ENCODE measurements at places on chromosomes 5 and 9. TPM values are rescaled to one million over a fixed set of nuclear protein-coding genes. Genes with fewer than 3 reads are reported as not detected.

GRCh38 chr9:100581661-100582060 is 3.8 kb downstream of the CAVIN4 start:
- no peak for DNase-seq

The GM2A gene
- total RNA-seq: 18.0 TPM

The OTP gene
- total RNA-seq: not detected

The GABRA6 gene
- not detected for total RNA-seq

DNA sequence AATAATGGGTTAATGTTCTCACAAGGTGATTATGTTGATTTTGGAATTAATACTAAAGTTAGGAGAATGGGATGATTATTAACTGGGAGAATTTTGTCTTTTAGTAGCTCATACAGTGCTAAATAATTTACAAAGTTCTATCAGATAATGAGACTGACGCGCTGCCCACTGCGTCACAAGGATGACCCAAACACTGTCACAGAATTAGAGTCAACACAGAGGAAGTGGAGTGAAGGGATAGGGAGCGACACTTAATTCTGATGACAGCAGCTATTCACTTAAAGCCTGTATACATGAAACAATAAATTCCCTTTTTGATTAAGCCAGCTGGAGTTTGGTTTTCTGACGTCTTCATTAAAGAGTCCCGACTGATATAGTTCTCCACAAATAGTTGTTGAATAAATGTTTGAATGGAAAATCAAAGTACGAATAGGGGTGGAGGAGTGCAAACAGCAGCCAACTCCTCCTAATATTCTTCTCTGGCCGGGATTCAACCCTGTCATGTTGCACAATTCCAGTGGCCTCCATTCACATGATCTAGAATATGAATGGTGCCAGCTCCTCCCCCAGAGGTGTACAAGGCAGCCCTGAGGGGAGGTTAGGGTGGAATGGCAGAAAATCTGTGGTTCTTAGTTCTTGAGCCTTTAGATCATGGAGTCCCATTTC is 140.3 kb downstream of the PCSK1 start:
- no peak for DNase-seq

DNA sequence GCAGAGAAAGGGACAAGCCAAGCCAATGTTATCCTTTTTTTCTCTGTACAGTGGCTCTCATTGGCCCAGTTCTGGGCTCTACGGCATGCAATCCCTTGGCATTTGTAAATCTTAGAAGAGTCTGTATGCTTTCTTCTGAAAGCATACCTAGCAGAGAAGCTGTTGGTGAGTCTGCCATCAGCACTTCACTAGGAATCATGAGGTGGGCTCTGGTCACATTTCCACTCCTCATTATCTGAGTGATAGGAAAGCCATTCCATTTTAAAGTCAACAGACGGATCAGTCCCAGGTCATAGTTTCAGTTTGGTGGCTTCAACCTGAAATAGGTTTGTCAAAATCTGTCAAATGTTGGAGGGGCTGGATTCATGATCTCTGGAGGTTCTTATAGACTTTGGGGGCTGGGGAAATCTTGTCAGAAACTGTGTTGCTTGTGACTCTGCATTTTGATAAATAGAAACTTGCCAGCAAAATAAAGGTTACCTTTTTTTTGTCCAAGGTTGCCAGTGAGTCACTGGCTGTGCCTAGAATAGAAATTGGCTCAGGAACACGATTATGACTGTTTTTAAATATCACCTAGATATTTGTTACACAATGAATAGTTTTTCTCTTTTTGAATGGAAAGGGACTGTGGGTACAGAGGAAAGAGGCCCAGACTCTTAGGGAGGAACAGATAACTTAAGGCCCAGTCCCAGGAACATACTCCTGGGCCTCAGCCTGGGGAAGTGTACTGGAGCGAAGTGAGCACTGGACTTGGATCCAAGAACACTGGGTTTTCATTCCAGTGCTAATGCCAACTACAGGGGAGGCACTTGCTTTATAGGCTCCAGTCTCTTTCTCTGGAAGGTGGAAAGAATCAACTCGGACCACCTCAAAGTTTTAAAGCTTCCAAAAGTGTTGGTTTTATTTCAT is 183.1 kb downstream of the NMUR2 start:
- DNase-seq: no peak

The MARCOL gene
- total RNA-seq: not detected

- DNase-seq: no peak
Observed at GRCh38 chr9:26870292-26870691, 22.3 kb downstream of the CAAP1 start.

DNA sequence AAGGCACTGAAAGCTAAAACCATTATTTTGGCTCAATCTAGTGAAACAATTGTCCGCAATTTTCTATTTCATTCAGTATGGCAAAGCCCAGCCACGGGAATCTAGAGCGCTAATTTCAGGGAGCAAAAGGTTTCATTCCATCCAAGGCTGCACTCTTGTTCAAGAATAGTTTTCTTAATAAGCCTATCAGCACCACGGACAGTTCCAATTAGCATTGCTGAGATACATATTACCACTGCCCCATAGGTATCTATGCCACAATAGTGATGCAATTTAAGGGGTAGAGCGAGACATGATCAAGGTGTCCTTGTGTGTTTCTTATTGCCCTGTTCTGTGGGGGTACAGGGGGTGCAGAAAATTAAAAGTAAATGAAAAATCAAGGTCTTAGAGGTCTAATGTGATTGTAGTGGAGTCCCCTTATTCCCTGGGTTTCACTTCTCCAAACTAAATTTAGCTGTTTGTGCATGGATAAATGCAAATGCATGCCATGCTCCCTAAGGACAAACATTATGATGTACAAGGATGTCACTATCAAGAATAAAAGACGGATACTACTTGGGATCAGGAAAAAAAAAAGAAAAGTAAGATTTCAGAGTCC is 45.5 kb downstream of the SPOCK1 start:
- DNase-seq: no peak

GRCh38 chr9:36929350-36929675 is 104.8 kb downstream of the PAX5 start:
- no peak for DNase-seq

- DNase-seq: no peak
Observed at GRCh38 chr5:55416306-55416705, 108.5 kb downstream of the MTREX start.

GRCh38 chr5:20610681-20611080 is 622.7 kb upstream of the CDH18 start:
- no peak for DNase-seq

The TLX3 gene
- total RNA-seq: not detected

DNA sequence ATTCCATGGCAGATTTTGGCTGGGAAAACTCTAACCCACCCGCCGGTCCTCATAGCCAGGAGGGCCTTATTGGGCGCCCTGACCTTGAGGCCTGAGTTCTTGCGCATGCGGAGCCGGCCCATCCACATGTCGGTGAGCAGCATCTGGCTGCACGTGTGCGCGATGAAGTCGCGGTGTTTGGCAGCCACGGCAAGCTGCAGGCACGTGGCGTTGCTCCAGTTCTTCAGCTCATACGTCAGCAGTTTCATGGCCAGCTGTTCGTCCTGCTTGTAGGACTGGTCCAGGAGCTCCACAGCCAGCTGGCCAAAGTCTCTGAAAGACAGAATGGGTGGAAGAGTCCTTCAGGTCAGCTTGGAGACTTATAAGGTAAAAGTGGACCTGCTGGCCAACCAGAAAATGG is 204.3 kb upstream of the KLF9 start:
- DNase-seq: no peak

- no peak for DNase-seq
Observed at GRCh38 chr5:32851559-32852173, 140.5 kb downstream of the NPR3 start.

DNA sequence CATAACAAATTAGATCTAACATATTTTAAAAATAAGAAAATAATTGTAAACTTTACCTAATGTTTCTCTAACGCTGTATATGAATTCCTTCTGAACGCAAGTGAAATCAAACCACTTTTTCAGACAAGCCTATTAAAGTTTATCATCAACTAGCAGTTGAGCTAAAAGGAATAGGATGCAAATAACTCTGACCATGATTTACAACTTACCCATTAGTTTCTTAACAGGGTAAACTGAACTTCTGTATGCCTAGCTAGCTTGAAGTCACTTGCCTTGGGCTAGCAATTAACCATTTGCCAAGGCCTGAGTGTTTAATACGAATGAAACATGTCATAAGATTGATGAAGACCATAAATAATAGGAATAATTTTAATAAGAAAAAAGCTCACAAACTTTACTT is 762.7 kb upstream of the ARRDC3 start:
- DNase-seq: no peak

The SPATA31D4 gene
- total RNA-seq: not detected

DNA sequence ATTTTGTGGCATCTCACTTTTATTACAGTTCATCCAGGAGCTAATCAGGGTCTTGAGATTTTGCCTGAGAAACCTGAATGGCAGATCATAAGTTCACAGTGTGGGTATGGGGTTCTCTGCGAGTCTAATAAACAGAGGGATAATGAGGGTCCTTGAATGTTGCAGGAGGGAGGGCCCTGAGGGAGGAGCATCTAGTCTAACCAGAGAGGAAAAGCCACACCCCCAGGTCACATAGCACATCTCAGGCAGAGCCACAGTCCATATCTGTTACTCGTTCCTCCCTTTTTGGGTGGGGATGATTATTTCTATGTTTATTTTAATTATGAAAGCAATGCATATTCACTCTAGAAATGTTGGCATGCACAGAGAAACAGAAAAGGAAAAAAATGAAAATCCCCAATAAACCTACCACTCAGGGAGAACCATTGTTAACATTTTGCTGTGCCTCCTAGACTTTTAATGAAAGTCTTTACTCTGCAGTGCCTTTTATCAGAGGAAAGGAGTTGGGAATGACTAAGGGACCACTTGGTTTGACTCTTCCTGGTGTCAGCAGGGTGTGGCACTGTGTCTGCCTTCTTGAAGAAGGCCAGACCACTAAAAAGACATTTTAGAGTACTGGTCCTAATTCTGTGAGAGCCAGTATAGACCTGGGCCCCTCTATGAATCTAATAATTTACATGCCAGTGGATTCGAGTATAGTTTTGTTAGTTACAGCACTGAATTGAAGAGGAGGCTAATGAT is 2.8 kb downstream of the GALNT12 start:
- no peak for DNase-seq

- DNase-seq: no peak
Observed at GRCh38 chr5:95029569-95030366, 255.1 kb downstream of the MCTP1 start.

- no peak for DNase-seq
Observed at GRCh38 chr5:99386406-99387077, 457.7 kb upstream of the CHD1 start.

DNA sequence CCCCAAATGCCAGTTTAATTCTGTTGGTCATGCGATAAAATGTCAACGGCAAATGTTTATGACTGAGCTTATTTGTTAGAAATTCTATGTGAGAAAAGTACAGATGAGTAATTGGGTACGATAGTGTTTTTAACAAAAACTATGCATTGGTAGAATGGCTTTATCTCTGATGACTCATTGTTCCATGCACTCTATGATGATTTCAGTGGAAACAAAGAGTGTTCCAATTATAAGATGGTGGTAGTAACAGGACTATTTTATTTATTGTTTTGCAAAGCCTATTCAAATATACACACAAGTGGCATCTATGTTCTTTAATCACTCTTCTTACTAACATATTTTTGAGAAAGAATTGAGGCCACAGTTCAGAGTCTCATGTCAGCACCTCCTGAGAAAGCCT is 353.7 kb upstream of the IRX2 start:
- no peak for DNase-seq

GRCh38 chr9:92739346-92739970 is 25.2 kb downstream of the BICD2 start:
- no peak for DNase-seq

- no peak for DNase-seq
Observed at GRCh38 chr9:37706290-37706689, 47.3 kb upstream of the TRMT10B start.

The FUT7 gene
- not detected for total RNA-seq

The PCDHB11 gene
- total RNA-seq: not detected

- DNase-seq: no peak
Observed at GRCh38 chr5:179051784-179052183, 8.4 kb upstream of the ZNF354C start.

The PHF24 gene
- 0.30 TPM for total RNA-seq

GRCh38 chr5:152046361-152046760 is 121.7 kb upstream of the GLRA1 start:
- no peak for DNase-seq

Measured in activated naive CD8-positive, alpha-beta T cell treated with anti-CD3 and anti-CD28 coated beads for 36 hours (primary cell).